ENCODE measurements at places on chromosomes 3 and 15.

- no peak for DNase-seq
Measured at GRCh38 chr3:112394003-112394640, 61.2 kb downstream of the CD200 start.

- no peak for DNase-seq
Measured at GRCh38 chr3:28971156-28971555, 309.7 kb upstream of the RBMS3 start.

- peak; percentile 16 for DNase-seq
Measured at GRCh38 chr3:33439546-33440327, 468 bp downstream of the UBP1 start.

DNA sequence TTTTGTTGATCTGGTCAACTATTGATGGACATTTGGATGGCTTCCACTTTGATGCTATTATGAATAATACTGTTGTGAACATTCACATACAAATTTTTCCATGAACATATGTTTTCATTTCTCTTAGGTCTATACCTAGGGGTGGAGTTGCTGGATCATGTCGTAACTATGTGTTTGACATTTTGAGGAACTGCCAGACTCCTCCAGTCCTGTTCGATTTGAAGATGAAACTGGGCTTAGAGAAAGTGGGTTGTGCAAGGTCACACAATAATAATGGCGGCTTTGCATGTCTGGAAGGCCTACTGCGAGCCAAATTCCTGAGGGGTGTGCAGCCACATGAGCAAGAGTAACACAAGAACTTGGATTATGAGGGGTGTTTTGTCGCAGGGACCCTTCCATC is 2.6 kb downstream of the TSEN2 start:
- no peak for DNase-seq

DNA sequence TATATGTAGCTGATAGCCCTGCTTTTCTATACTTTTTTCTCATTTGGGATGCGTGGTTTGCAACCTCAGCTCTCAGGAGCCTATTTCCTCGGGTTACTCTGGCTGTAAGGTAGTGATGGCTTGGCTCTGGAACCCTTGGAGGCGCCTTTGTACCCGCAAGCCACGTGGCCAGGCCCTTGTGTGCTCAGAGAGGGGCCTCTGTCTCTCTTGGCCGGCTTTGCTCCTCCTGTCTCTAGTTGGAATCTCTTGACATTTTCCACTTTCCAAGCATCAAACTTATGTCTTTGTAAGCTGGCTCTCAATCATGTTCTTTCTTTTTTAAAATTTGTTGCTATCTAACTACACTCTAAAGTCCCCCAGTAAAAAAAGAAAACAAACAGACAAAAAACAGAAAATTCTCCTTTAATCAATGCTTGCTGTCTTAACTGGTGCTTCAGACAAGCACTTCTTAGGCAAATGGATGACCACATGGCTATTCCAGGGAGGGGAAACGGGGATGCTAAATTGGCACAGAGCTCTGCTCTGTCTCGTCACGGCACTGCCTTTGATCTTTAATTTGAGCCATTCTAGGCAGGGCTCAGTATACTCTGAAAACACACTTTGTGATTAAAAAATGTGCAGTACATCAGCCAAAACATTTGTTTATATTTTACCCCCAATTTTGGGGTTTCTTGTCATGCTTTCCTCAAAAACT is 180.4 kb upstream of the NR2E3 start:
- no peak for DNase-seq

GRCh38 chr3:197394464-197395321 is 96.3 kb upstream of the DLG1 start:
- no peak for DNase-seq

Data from activated naive CD4-positive, alpha-beta T cell (primary cell).